ENCODE measurements at places on chromosomes 2 and 18.

DNA sequence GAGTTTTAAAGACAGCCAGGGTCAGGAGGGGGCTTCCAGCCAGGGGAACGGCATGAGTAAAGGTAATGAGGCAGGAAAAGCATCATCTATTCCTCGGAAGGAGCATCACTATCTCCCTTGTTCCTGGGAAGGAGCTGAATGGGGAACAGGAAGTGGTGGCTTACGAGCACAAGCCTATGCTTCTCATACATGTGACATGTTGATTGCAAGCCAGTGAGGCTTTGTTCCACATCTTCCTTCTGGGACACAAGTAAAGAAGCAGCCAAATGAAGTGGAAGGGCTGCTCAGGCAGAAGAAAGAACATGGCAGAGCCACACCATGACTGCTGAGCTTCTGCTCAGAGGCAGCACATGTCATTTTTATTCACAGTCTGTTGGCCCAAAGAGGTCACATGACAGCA is 15.1 kb upstream of the LMAN1 start:
- DNase-seq = no peak

GRCh38 chr2:210954386-210954907 is 398.0 kb downstream of the CPS1 start:
- no peak for DNase-seq

DNA sequence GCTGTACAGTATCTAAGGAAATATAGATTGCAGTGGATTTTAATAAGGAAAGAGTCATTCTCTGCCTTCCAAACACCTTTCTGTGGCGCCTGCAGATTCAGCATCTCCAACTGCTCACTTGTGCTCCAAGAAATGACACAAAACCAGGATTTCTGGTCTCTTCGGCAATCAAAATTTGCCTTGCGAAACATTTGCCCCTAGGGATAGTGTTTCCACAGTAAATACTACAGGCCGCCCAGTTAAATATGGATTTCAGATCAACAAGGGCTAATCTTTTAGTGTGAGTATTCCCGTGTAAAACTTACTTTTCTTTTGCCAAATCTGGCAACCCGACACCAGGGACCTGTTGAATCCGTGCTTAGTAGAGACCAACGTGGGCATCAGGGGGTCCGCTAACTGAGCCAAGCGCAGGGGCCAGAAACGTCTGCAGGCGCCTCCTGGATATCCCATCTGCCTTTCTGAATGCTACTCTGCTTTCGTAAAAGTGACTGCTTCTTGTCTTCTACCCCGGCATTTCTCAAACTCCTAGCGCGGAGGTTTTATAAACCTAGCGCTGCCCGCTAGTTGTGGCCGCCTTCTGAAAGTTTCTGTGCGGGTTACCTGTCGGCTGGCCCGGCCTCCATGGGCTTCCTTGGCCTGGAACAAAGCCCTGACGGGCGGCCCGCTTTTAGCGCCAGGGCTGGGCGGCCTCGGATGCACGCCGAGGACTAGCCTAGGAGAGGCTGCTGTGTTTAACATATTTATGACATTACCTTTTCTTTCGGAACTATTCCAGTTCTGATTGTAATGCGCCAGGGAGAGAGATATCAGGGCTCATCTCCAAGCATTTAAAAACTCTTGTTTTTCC is 2.5 kb downstream of the CYP1B1 start:
- DNase-seq = no peak

- DNase-seq = no peak
Observed at GRCh38 chr18:26550998-26551694, 2.8 kb upstream of the KCTD1 start.

DNA sequence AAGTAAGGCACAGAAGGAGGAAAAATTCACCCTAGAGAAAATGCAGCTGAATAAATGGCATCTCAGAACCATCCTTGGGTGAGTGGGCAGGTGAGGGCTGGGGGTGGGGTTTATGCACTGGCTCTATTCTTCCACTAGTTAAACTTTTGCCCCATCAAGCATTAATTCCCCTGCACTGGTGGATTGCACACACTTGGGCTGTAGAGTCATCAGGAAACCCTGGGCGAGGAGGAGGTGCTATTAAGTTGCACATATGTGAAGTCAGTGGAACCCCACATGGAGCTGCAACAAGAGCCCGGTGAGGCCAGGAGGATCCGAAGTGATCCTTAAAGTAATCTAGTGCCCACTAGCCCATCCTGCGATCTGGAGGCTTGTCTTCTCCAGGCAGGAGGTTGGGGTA is 6.8 kb upstream of the DNAJB2 start:
- no peak for DNase-seq

- no peak for DNase-seq
Observed at GRCh38 chr18:21404426-21404825, 162.4 kb downstream of the GREB1L start.

GRCh38 chr2:160322320-160322719 is 122.2 kb upstream of the ITGB6 start:
- no peak for DNase-seq

All from epithelial cell of proximal tubule (primary cell).